Natural killer cell treated with Interleukin-12 subunit alpha and Interleukin-12 subunit beta and Interleukin-15 and Interleukin-18, amount 100 ng/mL, for 72 hours (primary cell): ENCODE measurements at places on chromosomes 1 and 21.
A peak's percentile ranks its signal among the peaks of the same experiment; 100 is the strongest.

GRCh38 chr1:2107586-2108212 is 57.5 kb downstream of the PRKCZ start:
- DNase-seq = peak; percentile 46

- no peak for DNase-seq
Measured at GRCh38 chr1:64072089-64072793, 131.2 kb upstream of the UBE2U start.

- no peak for DNase-seq
Measured at GRCh38 chr1:65866439-65866838, 73.7 kb downstream of the PDE4B start.

DNA sequence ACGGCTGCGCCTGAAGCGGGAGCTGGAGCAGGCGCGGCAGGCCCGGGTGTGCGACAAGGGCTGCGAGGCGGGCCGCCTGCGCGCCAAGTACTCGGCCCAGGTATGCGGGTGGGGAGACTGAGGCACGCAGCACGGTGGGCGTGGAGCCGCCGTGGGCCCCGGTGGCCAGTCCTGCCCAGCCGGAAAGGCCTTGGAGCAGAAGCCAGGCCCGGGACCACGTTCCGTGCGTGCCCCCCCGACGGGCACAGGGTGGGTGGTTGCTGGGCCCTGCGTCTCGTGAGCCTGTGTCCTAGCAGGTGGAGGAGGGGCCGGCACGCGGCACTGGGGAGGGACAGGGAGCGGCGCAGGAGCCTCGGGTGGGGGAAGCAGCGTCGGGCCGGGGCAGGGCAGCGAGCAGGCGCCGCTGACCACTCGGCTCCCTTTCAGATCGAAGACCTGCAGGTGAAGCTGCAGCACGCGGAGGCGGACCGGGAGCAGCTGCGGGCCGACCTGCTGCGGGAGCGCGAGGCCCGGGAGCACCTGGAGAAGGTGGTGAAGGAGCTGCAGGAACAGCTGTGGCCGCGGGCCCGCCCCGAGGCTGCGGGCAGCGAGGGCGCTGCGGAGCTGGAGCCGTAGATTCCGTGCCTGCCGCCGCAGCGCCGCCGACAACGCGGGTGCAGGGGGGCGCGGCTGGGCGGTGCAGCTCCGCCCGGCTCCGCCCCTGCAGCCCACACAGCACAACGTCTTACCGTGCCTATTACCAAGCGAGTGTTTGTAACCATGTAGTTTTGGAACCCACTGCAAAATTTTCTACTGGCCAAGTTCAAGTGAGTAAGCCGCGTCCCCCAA is 78.2 kb downstream of the SKI start:
- no peak for DNase-seq

DNA sequence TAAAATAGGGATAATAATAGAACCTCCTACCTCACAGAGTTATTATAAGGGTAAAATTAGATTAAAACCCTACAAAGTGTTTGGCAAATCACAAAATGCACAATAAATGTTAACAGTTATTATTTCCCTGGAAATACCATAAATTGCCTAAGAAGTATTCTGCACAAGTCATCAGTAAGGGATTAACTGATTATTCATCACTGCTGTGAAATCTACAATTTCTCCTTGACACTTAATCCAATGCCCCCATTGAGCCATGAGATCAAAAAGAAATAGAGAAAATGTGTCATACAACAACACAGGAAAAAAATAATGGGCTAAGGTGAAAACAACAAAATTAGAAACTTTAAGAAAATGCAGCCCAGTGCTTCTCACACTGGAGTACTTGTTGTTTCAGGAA is 6.7 kb upstream of the SEC16B start:
- DNase-seq = no peak

GRCh38 chr21:42022091-42022430 is 11.9 kb upstream of the ZBTB21 start:
- DNase-seq = no peak

GRCh38 chr1:48555271-48555670 is 83.3 kb upstream of the SPATA6 start:
- DNase-seq = no peak

GRCh38 chr1:28266920-28267322 is 7.6 kb downstream of the SESN2 start:
- DNase-seq = no peak

GRCh38 chr1:233647073-233647472 is 33.2 kb downstream of the KCNK1 start:
- DNase-seq = no peak

GRCh38 chr1:203272633-203273205 is 32.6 kb upstream of the BTG2 start:
- DNase-seq = no peak

DNA sequence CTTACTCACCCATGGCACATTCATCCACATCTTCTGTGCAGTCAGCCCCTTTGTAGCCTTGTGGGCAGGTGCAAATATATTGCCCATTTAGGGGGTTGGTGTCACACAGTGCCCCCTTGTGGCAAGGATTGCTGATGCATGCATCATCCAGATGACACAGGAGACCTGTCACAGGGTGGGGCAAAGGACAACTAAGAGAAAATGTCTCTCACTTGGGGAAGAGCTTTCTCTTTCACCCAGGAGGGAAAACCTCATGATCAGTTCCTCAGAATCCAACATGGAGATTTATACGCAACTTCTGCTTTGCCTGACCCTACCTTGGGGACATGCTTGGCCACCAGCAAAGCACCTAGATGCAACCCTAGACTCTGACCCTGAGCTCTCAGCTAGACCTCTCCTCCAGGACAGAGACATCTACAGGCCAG is 71.8 kb upstream of the ADAM30 start:
- peak; percentile 81 for DNase-seq

- DNase-seq = no peak
Measured at GRCh38 chr1:30648408-30649000, 74.9 kb downstream of the MATN1 start.

DNA sequence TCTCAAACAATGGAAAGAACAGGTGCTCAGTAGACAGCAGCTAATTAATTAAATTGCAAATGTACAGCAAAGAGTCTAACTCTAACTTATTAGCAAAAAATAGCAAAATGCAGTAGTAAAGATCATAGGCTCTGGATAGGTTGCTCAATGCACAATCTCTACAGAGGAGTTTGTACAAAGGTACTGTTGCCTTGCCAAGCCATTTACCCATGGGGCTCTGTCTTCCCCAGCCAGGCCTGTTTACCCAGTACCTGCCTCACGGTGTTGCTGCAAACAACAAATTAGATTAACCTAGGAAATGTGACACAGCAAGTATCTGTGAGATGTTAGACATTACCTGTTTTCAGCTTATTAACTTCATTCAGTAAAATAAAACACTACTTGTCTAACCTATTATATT is 222.0 kb downstream of the DENND1B start:
- no peak for DNase-seq

GRCh38 chr1:117142200-117142599 is 20.7 kb upstream of the TRIM45 start:
- no peak for DNase-seq

DNA sequence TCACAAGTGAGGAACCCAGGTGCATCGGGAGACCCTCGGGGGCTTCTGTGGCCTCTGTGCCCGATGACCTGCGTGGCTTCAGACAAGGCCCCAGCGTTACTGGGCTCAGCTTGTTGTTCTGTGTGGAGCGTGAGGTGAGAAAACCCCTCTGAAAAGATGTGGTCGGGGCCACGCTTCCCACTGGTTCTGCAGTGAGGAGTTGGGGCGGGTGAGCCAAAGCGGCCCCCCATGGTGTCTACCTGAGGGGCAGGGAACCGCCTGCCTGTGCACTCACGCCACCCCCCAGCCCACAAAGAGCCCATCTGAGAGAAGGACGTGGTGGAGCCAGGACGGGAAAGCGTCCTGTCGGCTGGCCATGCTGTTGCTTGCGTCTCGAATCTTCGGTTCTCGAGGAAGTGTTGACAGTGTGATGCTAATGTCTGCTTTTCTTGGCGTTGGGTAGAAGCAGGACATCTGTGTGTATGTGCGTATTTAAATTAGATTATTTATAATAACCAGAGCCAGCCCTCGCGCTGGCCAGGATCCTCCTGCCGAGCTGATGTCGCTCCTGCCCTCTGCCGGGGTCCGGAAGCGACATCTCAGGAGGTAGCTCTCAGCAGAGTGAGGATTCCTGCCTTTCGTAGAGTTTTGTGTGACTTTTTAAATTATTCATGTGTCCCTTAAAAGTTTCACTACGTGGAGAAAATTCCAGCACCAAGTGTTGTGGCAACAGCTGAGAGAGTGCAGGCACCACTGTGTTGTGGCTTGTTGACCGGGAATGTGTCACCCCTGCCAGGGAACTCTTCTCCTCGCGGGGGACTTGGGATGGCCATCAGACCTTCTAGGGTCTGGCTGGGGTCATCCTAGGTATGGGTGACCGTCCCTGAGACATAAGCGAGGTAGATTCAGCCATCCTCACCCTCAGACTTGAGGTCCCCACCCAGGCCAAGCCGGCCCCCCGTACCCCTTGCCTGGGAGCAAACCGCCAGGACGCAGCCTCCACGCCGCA is 15.3 kb downstream of the TMEM201 start:
- DNase-seq = peak; percentile 48

- DNase-seq = peak; percentile 63
Measured at GRCh38 chr1:17437580-17438317, 1.7 kb downstream of the RCC2 start.

DNA sequence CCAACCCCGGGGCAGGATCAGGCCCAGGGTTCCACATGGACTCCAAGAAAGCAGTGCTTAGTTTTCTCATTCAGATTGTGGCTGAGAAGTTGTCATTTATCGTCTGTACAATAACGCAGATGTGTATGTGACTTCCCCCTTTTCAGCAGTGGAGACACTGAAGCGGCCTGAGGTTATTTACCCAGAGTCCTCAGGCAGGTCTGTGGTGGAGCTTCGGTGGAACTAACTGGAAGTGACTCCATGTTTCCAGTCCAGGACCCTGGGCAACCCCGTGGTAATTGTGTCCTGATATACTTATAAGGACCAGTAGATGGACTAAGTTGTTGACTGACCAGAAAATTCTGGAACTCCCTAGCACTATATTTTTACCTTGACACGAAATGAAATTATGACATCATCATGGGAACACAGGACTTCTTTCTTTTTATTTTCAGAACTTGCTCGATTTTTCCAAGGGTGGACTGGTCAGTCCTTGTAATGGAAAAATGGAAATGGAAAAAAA is 1.0 kb upstream of the IER5 start:
- DNase-seq = no peak

GRCh38 chr1:240572328-240572727 is 39.6 kb downstream of the GREM2 start:
- DNase-seq = no peak

DNA sequence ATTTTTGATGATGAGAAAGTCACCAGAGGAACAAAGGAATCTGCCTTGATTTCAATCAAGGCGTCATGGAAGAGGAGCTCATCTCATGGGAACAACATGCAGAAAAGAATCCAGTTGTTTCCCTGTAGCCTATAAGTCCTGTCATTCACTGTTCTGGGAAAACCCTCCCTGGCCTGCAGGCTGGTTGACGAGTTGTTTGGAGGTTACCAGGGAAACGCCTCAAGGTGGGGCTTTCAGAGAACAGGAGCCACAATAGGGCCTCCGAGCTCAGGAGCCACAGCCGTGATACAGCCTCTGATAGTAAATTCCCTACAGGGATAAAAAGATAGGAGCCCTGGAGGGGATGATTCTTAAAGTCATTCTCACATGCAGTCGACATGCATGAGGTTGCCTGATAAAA is 135.2 kb downstream of the PSMG1 start:
- DNase-seq = no peak

- no peak for DNase-seq
Measured at GRCh38 chr1:203148127-203148526, 20.6 kb downstream of the ADORA1 start.

GRCh38 chr1:30446508-30446907 is 276.9 kb downstream of the MATN1 start:
- no peak for DNase-seq

DNA sequence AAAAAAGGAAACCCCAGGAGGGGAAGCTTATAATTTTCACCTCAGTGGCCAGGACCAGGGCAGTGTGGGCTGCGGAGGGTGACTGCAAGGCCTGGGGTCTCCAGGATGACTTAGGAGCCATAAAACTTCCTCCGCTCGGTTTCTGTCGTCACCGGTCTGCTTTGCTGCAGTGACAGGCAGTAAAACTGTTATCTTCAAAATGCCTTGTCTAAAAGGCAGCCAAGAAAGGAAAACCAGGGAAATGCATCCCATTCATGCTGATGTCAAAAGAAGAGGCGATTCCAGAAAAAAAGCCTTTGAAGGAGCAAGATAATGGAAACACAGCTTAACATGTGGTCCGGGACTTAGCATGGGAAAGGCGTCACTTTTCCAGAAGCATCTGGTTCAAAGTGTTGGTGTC is 42.0 kb downstream of the COL6A1 start:
- no peak for DNase-seq

- no peak for DNase-seq
Measured at GRCh38 chr1:238953448-238954010, 432.8 kb upstream of the CHRM3 start.

DNA sequence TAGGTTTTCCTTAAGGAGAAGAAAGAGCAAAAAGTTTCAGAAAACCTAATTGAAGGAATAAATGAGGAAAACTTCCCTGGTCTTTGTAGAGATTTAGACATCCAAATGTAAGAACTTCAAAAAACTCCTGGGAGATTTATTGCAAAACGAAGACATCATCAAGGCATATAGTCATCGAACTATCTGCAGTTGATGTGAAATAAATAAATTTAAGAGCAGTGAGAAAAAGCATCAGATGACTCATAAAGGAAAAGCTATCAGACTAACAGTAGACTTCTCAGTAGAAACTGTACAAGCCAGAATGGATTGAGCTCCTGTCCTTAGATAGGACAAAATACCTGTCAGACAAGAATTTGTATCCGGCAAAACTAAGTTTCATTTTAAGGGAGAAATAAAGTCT is 569.4 kb upstream of the ADAMTS5 start:
- DNase-seq = no peak

GRCh38 chr1:94050254-94050653 is 70.7 kb downstream of the ABCA4 start:
- DNase-seq = no peak

DNA sequence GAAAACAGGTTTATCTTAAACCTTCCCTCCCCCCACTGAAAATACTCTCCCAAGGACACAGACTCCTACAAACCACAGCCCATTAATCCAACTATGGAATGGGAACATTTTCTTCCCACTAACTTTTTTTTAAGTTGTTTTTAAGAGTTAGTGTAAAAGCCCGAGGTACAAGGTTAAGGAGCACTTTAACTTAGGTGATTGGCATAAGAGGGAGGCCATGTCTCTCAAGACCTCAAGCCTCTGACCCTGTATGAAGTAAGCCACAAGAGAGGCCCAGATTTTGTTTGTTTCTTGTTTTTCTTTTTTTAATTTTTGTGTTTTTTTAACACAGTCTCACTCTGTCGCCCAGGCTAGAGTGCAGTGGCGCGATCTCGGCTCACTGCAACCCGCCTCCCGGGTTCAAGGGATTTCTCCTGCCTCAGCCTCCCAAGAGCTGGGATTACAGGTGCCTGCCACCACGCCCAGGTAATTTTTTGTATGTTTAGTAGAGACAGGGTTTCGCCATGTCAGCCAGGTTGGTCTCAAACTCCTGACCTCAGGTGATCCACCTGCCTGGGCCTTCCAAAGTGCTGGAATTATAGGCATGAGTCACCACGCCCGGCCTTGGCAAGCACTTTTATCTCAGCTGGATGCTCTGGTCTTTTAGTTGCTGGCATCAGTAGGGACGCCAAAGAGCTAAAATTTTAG is 14.4 kb downstream of the ARMH1 start:
- DNase-seq = no peak
